ENCODE measurements at places on chromosomes 1 and 21.

DNA sequence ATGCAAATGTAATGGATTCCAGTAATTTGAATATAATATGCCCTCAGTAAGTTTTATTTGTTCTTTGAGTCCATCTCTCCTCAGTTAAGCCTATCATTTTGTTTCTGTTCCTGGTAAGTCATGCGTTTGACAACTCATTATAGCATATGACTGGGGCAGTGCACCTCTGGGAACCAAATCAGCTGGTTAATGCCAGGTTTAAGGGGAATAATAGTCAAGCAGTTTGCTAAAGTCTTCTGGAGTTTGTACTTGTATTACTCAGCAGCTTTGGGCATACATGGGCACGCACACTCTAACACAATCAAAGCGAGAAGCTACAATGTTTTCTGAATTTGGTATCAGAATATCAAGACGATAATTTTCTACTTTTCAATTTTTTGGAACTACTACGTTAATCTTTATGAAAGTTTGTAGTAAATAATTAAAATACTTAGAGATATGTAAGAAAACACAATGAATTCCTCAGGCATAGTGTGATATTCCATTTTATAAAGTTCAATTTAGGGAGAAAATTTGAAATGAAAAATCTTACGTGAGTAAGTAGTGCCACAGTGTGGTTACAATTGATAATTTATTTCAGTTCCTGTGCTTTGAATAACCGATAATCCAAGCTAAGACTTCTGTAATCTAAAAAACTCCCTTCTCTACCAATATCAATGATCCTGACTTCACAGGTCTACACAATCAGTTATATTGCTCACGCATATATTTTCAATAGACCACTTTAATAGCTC, 43.8 kb upstream of the KCTD3 start:
- no peak for DNase-seq

DNA sequence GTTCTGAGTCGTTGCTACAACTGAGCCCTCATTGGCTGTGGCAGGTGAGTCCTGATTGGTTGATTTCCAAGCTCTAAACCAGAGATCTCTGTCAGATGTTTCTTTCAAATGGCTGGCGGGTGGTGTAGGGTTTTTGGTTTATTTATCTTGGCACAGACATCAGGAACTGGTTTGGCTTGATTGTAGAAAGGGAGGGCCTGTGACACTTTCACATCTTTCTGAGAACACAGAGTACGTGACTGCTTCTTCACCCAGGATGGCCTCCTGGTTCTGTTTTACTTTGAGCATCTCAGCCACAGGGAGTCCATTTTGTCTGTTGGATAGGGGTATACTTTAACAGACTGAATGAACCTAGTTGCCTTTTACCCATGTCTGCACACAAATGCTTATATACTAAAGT, 89.4 kb upstream of the GPR52 start:
- DNase-seq: no peak

- DNase-seq: no peak
Observed at GRCh38 chr1:35884934-35885333, 1.9 kb downstream of the AGO1 start.

DNA sequence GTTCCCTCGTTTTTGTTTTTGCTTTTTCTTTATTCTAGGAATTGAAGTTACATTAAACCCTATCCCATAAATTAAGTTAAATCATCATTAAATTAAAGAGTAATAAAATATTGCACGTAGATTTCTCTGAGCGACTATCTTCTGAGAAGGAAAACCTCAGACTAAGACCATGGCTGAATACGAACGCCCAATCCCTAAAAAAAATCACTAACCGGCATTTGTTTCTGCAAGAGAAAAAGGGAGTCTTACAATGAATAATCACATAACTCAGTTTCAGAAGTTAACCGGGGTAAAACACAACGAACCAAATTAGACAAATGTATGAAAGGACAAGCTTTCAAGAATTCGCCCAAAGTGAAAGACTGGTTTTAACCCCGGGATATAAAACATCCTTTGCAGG, 1.3 kb downstream of the PIK3R3 start:
- no peak for DNase-seq

- DNase-seq: no peak
Observed at GRCh38 chr1:166066107-166066506, 100.7 kb downstream of the FAM78B start.

- no peak for DNase-seq
Observed at GRCh38 chr1:39130325-39130724, 74.2 kb upstream of the MACF1 start.

- DNase-seq: no peak
Observed at GRCh38 chr1:230210981-230211336, 143.9 kb downstream of the GALNT2 start.

DNA sequence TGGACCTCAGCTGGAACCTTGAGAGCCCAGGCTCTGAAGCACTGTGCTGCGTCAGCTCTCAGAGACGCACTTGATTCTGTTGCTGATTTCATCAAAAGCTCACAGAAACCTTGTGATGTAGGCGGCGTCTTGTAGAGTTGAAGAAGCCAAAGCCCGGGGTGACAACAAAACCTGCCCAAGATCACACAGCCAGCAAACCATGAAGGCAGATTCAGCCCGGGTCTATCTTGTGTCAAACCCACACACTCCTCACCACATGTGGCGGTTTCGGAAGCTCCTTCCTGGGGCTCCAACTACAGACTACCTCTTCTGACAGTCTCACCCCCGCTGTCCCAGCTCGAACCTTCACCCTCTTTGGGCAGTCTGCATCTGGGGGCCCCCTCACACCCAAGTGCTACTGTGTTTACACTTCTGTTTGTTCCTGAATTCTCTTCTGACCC, 50.4 kb downstream of the TENT5C start:
- DNase-seq: no peak

GRCh38 chr1:17636612-17637011, 97.1 kb downstream of the ARHGEF10L start:
- DNase-seq: no peak

DNA sequence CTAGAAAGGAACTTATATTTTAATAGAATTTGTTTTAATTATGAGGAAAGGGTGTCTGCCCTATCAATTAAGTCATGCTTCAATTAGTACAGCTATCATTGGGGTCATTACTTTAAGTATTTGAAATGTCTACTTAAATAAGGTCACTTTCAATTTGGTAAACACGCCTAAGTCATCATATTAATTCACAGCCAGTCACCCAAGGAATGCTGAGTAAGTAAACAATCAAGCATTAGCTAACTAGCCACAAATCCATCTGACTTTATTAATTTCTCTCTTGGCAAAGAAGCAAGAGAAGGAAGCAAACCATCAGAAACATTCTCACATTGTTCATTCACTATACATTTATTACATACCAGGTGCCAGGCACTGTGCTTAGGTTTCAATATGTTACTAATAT, 1.2 kb upstream of the LRRC52 start:
- DNase-seq: no peak

DNA sequence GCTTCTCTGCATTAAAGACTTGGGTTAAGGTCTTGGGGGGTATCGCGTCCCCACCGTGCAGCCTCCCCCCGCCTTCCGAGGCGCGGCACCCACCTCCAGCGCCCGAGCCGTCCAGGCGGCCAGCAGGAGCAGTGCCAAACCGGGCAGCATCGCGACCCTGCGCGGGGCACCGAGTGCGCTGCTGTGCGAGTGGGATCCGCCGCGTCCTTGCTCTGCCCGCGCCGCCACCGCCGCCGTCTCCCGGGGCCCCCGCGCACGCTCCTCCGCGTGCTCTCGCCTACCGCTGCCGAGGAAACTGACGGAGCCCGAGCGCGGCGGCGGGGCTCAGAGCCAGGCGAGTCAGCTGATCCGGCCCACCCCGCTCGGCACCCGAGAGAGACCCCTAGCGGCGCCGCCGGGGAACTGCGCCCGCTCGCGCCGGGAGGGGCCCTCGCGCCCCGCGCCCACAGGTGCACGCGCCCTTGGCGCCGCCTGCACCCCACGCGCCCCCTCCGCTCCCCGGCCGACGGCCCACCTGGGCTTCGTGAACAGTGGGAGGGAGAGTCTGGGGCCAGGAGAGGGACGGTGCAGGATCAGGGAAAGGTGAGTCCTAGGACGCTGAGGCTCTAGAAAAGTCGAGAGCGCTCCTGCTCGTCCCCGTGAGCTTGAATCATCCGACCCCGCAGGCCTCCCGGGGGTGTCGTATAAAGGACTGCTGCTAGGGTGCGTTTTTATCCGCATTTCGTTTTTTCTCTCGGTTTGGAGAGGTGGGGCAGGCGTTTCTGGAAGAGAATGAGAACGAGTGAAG, at the start of gene APP:
Gene APP, minus strand, starts transcription at position 300 of the 787 bp plus-strand sequence. Its CDS starts 150 bp downstream, at position 150.
- peak; percentile 98 for DNase-seq

- DNase-seq: no peak
Observed at GRCh38 chr1:24319312-24319863, at the start of gene GRHL3. Gene GRHL3, plus strand, starts transcription at chr1:24319357. Its CDS starts 195 bp downstream, at chr1:24319552.

- no peak for DNase-seq
Observed at GRCh38 chr1:211127166-211127565, 6.8 kb downstream of the KCNH1 start.

GRCh38 chr1:186577216-186577615, 103.0 kb downstream of the PTGS2 start:
- DNase-seq: no peak

DNA sequence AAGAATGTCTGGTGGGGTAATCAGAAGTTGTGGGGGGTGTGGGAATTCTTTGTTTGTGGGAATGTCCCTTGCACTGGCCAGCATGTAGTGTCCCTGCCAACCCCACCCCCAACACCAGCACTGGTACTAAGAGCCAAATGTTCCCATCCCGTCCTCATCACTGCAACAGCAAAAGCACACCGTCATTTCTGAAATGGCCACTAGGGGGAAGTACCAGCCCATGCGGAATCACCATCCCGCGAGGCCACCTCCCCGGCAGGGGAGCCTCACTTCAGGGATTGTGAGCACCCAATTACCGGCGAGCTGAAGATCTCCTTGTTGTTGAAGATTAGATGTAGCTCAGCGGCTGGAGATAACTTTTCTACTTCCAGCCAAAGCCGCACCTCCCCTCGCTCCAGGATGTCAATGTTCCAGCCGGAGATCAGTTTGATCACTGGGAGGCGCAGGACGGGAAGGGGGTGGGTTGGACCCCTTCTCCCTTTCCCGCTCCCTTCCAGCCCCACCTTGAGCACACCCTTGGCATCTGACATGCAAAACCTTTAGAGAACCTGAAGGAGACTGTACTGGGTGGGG, 41.0 kb downstream of the MYOM3 start:
- DNase-seq: peak; percentile 90

DNA sequence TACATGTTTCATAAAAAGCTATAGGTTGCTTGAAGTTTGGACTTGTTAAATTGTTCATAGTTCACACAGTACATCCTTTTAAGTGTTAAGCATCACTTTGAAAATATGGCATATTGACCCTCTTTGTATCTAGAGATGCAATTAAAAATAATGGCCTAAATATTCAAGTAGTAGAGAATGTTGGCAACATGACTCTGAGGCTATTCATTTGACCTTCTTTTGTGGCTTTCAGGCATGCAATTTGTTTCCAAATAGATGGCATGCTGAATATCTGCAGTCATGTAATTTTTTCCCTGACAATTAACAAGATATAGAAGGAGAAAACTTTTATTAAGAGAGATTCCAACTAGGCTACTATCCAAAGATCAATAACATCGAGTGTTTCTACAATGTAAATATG, 230.5 kb upstream of the ZRANB2 start:
- DNase-seq: no peak

GRCh38 chr21:28308516-28308915, 684.2 kb downstream of the LTN1 start:
- no peak for DNase-seq

GRCh38 chr1:107105914-107106313, 34.9 kb upstream of the NTNG1 start:
- DNase-seq: no peak

- DNase-seq: no peak
Observed at GRCh38 chr1:18764362-18764761, 95.1 kb downstream of the TAS1R2 start.

DNA sequence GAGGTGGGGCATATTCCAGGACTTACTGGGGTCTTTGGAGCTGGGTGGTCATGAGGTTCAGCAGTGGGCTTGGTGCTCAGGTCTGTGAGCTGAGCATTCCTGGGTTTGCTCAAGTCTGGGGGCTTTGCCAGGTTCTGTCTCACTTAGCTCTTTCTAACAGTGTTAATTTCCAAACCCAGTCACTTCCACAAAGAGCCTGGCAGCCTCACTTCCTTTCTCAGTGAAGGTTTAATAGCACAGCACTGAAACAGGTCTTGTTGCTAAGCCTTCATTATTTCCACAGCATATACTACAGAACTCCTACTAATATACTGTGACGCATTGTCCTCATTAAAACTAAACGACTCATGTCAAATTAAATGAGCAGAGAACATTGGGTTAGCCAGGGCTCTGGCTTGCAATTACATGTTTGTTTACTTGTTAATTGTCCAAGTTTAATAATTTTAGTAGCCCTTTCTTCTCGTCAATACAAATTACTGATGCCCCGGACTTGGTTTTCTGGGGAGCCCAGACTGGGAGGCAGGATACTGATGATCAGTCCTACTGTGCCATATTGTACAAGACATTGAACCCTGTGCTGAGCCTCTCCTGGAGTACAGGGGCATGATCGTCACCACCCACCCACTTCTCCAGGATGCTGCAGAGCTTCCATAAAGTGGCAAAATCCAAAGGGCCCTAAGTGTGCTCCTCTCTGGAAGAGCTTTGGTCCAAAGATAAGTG, 170.7 kb downstream of the IER5 start:
- DNase-seq: no peak

DNA sequence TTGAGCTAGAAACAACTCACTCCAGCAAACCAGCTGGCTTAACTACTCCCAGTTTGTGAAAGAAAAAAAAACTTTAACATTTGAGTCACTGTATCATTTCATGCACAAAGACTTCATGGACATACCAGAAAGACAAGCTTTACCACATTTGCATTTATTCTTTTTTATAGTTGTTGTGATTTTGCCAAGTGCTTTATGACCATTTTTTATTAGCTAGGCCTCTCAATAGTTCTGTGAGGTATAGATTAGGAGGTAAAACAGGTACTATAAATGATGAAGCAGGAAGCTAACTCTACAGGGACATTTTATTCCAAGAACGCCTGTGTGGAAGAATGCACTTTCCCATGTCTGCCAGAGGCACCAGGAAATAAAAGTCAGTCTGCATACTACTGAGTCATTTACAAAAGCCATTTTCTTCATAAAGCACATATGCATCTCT, 8.2 kb upstream of the DENND1B start:
- DNase-seq: no peak

GRCh38 chr1:24169286-24169685, 17.8 kb downstream of the IFNLR1 start:
- no peak for DNase-seq

- DNase-seq: no peak
Observed at GRCh38 chr1:89553157-89553556, 28.5 kb downstream of the LRRC8B start.

- DNase-seq: no peak
Observed at GRCh38 chr1:56644064-56644918, 823 bp upstream of the PRKAA2 start.

- no peak for DNase-seq
Observed at GRCh38 chr1:206979379-206980043, 9.3 kb upstream of the FCAMR start.

DNA sequence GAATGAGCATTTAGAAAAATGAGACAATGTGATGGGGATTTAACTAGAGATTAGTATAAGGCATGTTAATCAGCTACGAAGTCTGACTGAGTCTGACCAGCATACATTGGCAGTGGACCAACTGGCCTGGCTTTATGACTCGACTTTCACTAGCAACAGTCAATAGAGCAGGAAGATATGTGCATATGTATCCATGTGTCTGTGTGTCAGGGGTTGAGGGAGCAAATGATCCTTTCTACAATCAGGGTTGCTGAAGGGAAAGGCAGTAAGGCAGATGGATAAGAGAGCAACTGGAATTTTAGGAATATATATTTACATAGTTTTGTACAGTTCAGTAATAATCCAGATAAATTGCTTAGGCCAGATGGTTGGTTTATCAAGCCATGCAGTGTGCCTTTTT, 645.6 kb downstream of the PLA2G4A start:
- no peak for DNase-seq
